ENCODE measurements at places on chromosomes 13 and 19.

- DNase-seq: no peak
These were observed 5.5 kb upstream of the ZNF428 start for GRCh38 chr19:43624933-43625332.

DNA sequence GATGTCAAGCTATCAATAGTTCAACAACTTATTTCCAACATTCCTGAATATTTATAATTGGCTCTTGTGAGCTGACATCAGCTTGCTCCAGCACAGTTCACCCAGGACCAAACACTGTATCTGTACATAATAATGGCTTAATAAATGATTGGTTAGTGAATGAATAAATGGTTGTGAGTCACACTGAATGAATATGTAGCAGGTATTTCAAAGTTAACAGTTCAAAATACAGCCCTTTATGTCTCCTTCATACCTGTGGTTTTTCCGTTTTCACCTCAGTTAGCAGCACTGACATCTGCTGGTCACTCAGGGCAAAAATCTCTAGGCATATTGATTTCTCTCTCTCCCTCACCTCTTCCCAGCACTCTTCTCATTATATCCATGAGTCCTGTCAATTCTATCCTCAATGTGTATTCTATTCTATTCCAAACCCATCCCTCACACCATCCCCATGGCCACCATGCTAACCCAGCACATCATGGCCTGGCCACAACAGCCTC, 76.3 kb downstream of the PEG3 start:
- DNase-seq: no peak

DNA sequence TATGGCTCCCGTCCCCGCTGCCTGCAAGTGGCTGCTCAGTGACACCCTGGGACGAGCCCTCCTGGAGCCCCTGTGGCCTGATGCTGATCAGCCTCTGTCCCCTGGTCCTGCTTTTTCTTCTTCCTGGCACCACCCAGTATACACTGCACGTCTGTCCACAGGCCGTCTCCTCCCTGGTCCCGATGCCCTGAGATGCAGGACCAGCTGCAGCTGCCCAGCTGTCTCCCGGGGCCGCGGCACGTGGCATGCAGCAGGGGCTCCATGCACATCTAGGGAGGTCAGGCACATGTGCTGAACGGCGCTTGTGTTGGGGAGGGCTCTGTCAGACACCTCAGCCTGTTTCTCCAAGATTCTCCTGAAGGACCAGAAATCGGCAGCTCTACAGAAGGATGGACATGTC, 30.2 kb downstream of the ZFR2 start:
- DNase-seq: no peak

GRCh38 chr19:23528376-23528775, 133.1 kb upstream of the ZNF91 start:
- DNase-seq: no peak

DNA sequence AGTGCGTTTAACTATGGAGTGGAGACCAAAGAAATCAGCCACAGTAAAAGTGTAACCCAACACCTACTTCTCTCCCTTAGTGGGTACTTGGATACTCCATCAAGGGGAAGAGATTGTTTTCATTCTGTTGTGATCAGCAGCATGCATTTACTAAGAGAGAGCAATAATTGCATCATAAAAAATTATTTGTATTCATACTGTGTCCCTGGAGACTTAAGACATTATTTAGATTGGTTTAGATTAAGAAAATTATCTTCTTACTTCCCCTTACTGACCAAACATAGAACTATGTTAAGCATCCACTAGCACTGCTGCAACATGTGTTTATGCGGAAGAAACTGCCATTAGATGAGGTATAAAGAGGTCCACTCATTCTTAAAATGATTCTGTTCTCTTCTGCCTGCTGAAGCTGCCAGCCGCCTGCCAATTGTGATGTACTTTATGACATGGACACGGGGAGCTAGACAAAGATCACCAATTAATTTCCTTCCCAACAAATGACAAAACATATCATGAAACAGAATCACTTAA, 738.5 kb downstream of the DIAPH3 start:
- DNase-seq: no peak

DNA sequence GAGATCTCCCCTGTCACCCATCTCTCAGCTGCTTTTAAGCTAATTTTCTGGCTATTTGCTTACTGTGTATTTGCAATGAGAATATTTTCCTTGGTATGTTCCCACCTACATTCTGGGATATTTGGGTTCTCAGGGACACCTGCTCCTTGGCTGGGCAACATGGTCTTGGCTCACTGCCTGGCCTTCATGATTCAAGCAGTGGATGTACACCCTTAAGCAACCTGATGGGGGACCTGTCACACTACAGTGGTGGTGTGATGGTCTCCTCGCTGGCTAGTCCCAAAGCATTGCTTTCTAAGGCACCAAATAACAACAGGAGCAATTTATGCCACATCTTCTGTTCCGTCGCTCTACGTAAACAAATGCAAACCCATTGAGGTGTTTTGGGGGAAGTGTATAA, 35.3 kb upstream of the RFC3 start:
- no peak for DNase-seq

DNA sequence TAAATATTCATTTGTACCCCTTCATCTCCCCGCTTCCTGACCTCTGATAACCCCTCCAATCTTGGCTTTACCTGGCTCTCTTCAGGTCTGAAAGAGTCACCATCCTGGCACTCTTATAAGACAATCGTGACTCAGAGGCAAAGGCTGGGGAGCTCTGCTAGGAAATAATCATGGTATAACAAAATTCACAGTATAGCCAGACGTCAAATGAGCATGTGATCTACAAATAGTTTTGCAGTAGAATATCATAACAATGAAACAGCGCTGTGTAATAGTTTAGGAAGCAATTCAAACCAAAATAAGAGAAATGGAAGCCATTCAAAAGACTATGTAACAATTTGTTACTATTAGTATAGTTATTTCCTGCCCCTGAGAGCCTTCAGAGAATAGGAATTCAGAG, 34.2 kb downstream of the RXFP2 start:
- no peak for DNase-seq

- no peak for DNase-seq
These were observed 61.1 kb upstream of the MCF2L start for GRCh38 chr13:112907871-112908331.

DNA sequence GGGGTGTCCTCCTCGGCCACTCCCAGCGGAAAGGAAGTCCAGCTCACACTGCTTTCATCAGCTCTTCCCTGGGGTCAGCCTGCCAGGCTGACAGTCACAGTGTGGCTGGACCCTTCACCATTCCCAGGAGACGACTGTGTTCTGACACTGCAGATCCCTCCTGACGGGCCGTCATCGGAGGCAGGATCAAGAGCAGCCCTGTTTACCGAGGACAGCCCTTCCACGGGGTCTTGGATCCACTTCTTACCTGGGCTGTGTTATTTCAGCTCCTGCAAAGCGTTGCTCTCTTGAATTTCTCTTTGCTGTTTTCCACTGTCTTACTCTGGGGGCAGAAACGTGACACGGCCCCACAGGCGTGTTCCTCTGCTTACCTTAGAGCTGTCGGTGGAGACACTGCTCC, 149.9 kb upstream of the SOX1 start:
- DNase-seq: no peak

DNA sequence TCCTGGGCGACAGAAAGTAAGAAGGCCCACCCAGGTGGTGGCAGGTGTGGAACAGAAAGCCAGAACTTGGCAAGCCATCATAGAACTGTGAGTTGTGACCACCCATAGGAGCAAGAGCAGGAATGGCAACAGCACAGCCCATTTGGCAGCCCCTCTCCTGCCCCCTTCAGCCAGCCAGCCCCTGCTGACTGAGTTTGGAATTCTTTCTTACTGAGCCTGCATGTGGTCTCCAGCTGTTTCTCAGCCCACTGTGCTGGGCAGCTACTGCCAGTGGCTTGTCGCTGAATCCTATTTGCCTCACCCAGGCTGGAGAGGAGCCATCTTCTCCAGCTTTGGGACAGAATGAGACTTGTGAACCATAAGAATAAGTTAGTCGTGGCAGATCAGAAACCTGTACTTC, 28.3 kb downstream of the CNMD start:
- no peak for DNase-seq

DNA sequence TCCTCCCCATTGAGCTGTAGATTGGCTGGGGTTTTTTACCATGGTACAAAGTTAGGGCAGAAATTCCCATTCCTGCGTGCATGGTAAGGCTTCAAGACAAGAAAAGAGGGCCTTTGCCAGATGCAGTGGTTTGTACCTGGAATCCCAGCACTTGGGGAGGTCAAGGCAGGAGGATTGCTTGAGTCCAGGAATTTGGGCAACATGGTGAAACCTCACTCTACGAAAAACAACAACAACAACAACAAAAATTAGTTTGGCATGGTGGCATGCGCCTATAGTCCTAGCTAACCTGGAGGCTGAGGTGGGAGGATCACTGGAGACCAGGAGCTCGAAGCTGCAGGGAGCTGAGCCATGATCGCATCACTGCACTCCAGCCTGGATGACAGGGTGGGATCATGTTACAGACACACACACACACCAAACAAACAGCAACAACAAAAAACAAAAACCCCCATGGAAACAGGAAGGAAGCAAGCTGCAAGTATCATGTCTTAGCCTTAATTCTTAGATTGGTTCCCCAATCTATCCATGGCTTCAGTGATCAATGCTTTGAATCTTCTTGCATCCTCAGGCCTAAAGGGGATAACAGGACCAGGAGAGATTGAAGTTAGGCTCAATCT, 5.5 kb upstream of the WTIP start:
- DNase-seq: no peak

- DNase-seq: no peak
These were observed 8.1 kb upstream of the IGFL3 start for GRCh38 chr19:46132508-46133100.

DNA sequence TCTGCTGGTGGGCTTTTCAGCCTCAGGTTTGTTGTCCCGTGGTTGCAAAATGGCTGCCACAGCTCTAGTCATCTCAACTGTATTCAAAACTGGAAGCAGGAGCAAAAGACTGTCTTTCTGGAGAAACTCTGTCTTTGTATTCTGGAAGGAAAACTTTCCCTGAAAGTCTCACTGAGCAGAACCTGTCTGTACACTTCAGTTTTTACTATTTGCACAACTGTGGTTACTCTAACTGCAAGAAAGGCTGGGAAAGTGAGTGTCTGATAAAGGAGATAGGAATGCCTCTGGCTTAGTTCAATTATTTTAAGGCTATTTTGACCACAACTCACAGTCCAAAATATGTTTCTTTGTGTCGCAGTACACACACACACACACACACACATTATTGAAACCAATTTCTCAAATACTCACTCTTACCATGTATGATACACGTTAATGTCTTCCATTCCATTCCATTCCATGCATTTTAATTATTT, 49.7 kb upstream of the EHD2 start:
- DNase-seq: no peak

DNA sequence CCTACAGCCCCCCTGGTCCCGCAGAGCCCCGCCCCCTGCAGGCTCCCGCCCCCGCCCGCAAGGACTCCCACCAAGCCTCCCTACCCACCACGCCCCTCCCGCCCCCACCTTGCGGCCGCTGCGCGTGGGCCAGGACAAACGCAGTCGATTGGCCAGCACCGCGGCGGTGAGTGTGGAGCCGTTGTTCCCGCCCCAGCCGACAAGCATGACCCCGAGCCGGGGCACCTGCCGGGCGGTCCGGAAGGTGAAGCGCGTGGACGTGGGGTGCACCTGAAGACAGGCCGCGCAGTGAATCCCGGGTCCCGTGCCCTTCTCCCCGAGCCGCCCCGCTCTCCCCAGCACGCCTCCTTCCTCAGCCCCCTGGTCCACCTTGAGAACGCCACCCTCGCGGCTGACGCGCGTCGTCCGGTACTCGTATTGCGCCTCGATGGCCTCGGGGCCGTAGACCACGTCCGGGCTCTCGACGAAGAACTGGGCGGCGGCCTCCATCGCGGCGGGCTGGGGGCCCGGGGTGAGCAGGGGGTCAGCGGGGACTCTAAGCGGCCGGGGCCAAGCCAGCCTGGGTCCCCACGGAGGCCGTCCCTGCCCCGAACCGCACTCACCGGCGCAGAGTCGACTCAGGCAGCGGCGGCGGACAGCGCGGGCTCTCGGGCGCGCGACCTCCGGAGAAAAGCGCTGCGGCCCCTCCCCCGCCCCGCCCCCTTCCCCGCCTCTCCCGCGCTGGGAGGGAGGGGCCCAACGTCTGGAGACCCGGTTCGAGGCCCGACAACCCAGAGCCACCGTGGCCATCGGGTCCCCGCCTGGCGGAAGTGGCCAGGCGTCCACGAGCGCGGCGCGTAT, at the start of gene ISYNA1:
Gene ISYNA1 (minus strand): TSS at position 643 of the 840 bp plus-strand sequence. CDS start 154 bp downstream, at position 489.
- DNase-seq: no peak

DNA sequence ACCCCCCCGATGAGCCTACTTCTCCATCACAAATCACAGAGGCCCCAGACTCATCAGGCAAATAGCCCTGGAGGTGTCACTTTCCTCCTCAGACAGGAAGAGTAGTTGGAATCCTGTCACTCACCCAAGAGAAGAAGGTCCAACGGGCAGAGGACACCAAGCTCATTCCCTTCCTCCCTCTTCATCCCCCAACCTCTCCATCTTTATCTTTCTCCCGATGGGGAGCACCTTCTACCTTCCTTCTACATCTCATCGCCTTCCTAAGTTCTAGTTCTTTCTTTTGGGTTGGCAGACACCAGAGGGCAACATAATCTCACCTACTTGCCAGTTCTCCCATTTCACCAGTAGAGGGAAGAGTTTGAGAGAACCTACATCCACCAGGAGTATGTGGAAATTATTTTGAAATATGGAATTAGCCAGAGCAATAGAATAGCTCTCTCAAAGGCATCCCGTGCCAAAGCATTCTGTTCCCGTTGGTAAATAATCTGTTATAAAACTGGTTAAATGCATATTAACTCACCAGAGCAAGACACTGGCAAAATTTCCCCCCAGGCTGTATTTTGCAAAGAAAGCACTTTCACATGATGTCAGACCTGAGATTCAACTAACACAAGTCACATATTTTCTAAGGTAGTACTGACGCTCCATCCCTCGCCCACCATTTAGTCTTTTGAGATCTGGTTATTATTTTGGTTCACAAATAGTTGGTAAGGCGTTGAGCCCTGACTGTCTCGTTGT, 55.0 kb downstream of the ZIC5 start:
- peak; percentile 27 for DNase-seq

GRCh38 chr13:40476175-40476958, 190.1 kb downstream of the FOXO1 start:
- no peak for DNase-seq

DNA sequence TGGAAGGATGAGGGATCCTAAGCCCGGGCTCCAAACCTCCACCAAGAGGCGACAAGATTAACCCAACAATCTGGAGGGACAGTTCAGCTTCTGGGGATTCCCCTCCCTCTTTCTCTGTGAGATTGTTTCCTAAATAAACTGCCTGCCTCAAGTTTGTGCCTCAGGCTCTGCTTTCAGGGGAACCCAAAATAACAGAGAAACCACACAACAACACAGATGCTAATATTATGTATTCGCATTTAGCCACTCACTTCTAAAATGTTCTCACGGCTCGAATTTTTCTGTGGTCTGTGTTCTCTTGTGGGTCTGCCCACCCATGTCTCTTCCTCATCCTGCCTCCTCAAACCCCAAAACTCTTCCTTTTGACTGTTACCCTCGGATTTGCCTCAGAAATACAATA, 1381.1 kb upstream of the SLC10A2 start:
- DNase-seq: no peak

- no peak for DNase-seq
These were observed 13.9 kb downstream of the SAMD4B start for GRCh38 chr19:39356073-39356472.

DNA sequence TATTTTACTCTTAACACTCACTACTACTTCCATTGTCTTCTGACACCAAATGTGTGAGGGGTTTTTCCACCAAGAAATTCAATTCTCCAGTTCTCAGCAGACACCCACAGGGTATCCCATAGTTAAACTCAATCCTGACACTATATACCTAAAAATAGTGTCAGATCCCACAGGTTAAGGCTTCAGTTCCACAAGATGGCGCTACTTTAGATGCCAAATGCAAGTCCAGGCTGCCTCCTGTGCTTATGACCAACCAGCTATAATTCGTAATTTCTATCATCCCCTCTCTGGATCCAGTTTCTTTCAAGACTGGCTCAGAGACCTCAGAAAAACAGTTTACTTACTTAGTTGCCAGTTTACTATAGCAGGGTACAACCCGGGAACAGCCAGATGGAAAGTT, 1146.2 kb upstream of the SPRY2 start:
- DNase-seq: no peak
